NCI-H524 (cell line): ENCODE measurements at places on chromosomes 5 and 9.
A peak's percentile ranks its signal among the peaks of the same experiment; 100 is the strongest.

- DNase-seq: no peak
Observed at GRCh38 chr5:154519359-154519758, 41.3 kb upstream of the HAND1 start.

DNA sequence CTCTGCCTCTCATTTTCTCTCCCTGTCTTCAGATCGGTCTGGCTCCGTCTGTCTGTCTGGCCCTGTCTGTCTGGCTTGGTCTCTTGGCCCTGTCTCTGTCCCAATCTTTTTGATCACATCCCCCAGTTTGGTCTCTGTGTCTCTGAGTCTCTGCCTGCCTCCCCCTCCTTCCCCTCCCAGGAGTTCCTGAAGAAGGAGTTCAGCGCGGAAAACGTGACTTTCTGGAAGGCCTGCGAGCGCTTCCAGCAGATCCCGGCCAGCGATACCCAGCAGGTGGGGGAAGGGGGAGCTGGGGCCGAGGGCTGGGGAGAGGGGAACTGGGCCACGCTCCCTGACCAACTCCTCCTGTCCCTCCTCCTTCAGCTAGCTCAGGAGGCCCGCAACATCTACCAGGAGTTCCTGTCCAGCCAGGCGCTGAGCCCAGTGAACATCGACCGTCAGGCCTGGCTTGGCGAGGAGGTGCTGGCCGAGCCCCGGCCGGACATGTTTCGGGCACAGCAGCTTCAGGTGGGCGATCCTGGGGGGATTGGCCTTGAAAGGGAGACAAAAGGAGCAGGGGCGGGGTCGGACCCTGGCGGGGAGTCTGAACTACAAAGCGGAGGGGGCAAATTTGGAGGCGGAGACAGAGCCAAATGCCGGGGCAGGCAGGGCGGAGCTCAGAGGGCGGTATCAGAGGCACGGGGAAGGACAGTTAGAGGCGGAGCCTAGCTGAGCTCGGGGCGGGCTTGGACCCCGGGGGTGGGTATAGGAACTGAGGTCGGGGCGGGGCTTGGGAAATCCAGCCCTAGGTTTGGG, 9.0 kb downstream of the RGS14 start:
- peak; percentile 39 for DNase-seq

- no peak for DNase-seq
Observed at GRCh38 chr5:57770039-57770438, 287.4 kb upstream of the ACTBL2 start.

- DNase-seq: no peak
Observed at GRCh38 chr9:35689542-35690293, at the start of gene TPM2. TPM2 (minus strand) TSS chr9:35689925; CDS start chr9:35689817, 108 bp downstream.

DNA sequence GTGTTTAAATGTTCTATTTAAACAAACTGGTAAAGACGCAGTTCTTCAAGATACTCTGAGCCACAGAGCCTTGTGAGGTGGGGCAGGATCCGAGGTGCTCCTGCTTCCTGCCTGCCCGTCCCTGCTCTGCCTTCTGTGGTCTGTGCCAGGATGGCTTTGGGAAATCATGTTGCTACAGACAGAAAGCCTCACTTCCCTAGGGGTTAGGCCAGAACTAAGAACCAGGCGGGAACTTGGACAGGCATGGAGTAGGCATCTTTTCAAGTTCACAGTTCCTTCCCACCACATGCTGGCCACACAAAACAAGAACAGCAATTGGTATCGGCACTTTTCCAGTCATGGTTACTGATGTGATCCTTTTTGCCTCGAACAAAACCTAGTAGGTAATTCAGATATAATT, 67.7 kb upstream of the SPOCK1 start:
- no peak for DNase-seq
